ENCODE measurements at places on chromosomes 11 and 22.

DNA sequence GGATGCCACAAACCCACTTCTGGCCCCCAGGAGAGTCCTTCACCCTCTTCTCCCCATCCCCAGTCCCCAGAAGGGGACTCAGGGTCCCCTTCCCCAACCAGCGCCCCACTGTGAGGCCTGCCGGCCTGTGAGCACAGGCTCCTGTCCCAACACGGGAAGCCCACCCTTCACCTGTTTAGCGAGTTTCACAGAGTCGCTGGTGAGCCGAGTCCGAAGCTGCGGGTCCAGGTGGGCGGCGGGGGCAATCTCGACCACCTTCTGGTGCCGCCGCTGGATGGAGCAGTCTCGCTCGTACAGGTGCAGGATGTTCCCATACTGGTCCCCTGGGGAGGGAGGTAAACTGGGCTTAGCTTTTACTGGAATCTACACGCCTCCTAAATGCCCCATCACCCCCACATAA, 13.3 kb downstream of the LRFN4 start:
- no peak for DNase-seq

DNA sequence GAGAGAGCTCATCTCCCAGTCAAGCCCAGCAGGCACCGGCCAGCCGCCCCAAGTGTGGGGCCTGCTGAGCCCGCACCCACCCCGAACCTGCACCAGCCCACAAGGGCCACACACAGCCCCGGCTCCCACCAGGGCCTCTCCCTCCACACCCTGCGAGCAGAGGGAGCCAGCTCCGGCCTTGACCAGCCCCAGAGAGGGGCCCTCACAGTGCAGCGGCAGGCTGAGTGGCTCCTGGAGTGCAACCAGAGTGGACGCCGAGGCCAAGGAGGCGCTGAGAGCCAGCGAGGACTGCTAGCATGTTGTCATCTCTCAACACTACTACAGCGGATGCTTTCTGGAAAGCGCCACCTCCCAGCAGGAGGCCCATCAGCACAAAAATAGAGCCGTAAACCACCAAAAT, 10.9 kb downstream of the DEFB108B start:
- no peak for DNase-seq

- DNase-seq: peak; percentile 8
Measured at GRCh38 chr11:106608677-106609076, 409.6 kb downstream of the GUCY1A2 start.

- no peak for DNase-seq
Measured at GRCh38 chr11:76668362-76669155, 2.0 kb downstream of the LRRC32 start.

GRCh38 chr11:46898396-46899095, 19.8 kb downstream of the LRP4 start:
- DNase-seq: no peak

- DNase-seq: no peak
Measured at GRCh38 chr22:46846150-46846831, 83.8 kb downstream of the TBC1D22A start.

DNA sequence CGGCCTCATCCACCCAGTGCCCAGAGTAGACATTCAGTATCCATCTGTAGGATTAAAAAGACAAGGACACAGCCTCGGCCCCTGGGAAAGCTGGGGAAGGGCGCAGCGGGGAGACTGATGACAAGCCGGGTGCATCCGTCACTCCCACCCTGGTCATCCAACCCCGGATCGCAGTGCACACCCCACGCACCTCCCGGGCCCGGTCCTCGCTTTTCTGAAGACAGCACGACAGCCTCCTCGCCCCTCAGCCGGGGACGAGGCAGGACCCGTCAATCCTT, 1.1 kb downstream of the FCHSD2 start:
- DNase-seq: no peak

DNA sequence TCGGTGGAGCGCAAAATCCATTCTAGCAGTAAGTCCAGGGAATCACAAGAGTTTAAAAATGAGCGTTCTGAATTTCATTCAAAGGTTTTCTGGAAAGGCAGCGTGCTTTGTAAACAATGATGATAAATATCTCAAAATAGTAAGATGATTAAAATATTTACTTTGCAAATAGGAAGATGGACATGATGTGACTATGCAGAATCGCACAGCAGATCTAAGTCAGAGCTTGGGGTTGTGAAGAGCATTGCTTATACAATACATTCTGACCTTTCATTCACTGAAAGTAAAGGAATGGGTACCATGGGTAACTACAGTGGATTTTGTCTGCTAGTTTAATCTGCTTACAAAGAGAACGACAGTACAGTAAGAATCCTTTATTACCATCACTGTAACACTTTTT, 77.5 kb downstream of the PPP6R3 start:
- DNase-seq: no peak

GRCh38 chr11:7060868-7061267, 27.9 kb upstream of the RBMXL2 start:
- peak; percentile 41 for DNase-seq

GRCh38 chr11:122038543-122038942, 77.5 kb downstream of the BLID start:
- DNase-seq: peak; percentile 97
